Stimulated activated CD8-positive, alpha-beta memory T cell treated with anti-CD3 and anti-CD28 coated beads, Interleukin-7, amount 100 ng/mL, for 24 hours (primary cell): ENCODE measurements at places on chromosomes 1 and 21.

GRCh38 chr1:28682840-28683239 is 14.3 kb downstream of the GMEB1 start:
- no peak for DNase-seq

DNA sequence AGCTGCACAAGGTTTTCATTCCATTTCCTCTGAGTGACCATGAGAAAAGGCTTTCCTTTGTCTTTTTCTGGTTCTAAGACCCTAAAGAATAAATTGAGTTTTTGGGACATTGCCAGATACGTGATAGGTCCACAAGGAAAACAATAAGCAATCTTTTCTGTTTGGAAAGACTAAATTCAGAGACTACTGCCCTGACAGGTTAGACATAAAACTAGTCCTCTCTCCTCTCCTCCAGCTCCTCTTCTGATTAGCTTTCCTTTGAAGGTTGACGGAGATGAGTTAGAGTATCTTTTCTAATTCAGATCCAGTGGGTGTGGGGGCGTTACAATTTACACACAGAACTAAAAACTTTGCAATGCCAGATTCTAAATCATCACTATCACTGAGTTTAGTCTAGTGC is 57.8 kb upstream of the C1orf53 start:
- no peak for DNase-seq

GRCh38 chr21:14548779-14549178 is 2.7 kb upstream of the SAMSN1 start:
- no peak for DNase-seq

GRCh38 chr1:169741666-169742394 is 8.0 kb upstream of the SELE start:
- DNase-seq, result no peak

- DNase-seq, result no peak
Measured at GRCh38 chr1:41641475-41641814, 157.0 kb upstream of the EDN2 start.

DNA sequence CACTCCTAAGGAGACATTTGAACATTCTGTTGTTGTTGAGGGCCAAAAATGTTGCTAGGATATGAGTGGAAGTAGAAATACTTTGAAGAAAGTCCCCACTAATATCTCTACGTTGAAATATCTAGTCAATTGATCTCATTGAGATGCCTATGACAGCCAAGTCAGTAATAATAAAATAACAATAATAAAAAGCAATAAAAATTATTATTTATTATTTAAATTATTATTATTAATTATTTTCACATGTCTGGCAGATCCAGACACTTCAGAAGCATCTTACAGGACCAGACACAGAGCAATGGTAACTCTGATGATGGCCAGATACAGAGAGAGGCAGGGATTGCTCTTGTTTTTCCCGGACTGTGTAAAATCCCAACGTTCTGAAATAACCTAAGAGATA is 143.5 kb upstream of the PALMD start:
- no peak for DNase-seq

GRCh38 chr1:7444363-7444762 is 326.7 kb upstream of the VAMP3 start:
- no peak for DNase-seq

DNA sequence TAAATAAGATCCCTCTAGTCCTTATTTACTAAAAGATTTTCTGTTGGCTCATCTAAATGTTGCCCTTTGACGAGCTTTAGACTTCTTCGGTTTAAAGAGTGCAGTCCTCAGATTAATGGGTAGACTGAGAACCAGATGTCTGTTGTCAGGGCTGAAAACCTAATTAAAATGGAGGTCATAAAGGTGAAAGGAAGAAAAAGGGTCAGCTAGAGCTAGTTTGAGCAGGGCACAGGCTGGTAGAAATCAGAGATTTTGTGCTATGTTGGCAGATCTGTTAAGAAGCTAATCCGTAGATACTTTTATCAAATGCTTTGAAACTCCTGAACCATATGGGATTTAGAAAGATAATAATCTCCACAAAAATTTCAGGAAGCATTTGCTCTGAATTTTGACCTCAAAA is 959.0 kb downstream of the PLA2G4A start:
- DNase-seq, result no peak

GRCh38 chr1:178310685-178311105 is 186.1 kb downstream of the CLEC20A start:
- no peak for DNase-seq

- no peak for DNase-seq
Measured at GRCh38 chr1:28441674-28442073, 64.2 kb upstream of the RCC1 start.

GRCh38 chr1:15684468-15685291 is 560 bp downstream of the PLEKHM2 start:
- no peak for DNase-seq

- no peak for DNase-seq
Measured at GRCh38 chr1:204896787-204897469, 26.3 kb downstream of the NFASC start.

DNA sequence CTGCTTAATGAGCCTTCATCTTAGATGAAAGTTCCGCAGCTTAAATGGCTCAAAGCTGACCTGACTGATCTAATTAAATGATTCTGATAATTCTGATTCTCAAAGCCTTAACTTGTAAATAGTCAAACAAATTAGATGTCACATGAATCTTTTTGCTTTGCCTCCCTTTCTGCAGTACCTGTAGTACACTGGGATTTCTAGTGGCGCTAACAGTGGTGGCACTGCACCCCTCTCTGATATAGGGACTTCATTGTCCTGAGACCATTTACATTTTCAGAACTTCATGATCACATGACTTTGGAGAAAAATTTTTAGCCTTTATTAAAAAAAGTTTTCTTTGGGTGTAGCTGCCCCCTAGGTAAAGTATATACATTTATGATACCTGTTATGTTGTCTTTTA is 546.7 kb upstream of the ADGRL2 start:
- no peak for DNase-seq

GRCh38 chr1:75273110-75273509 is 138.9 kb downstream of the LHX8 start:
- DNase-seq, result no peak

- no peak for DNase-seq
Measured at GRCh38 chr1:234135501-234135900, 231.0 kb downstream of the SLC35F3 start.

DNA sequence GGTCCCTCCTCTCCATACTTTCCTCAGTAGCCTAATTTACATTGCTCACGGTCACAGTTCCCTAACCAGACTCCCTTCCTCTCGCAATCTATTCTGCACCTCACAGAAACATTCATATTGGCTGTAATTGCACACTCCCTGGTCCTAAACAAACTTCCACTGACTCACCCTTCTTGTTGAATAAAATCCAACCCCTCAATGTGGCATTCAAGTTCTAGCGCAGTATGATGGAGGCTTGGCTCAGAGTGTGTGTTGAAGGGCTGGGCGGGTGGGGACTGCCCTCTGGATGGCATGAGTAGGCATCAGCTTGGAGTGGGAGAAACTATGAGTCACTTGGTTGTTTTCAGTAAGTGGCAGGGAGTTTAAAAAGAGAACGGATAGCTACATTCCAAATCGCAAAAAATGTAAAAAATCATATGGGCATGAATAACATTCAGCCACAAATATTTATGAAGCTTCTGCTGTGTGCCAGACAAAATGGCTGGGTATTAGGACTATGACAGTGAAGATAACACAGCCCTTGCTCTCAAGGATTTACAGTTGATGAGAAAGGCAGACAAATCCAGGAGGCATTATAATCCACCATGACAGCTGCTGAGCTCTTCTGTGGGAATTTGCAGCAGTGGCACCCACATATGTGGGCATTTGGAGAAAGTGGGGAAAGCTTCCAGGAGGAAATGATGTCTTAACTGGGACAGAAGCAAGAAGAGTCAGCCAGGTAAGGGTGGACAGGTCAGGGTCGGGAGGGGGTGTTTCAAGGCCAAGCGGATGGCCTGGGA is 42.2 kb upstream of the LYST start:
- DNase-seq, result no peak

GRCh38 chr21:14361958-14362357 is 21.0 kb downstream of the HSPA13 start:
- no peak for DNase-seq

- DNase-seq, result no peak
Measured at GRCh38 chr1:151574575-151575529, 34.7 kb downstream of the TUFT1 start.

DNA sequence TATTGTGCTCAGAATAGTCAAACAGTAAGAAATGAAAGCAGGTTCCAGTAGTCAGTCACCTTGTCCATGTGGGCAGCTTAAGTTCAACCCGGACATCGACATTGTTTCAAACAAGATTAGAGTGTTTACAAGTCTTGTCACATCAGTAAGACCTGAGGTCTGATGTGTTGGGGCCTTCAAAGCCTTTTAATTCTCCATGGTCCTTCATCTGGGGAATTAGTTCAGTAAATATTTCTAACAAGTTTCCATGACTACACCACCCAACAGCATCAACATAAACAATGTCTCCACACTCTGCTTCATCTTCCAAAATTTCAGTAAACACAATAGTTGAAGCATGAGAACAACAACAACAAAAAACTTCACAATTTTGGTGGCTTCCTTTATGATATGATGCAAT is 15.1 kb upstream of the ADORA1 start:
- DNase-seq, result no peak

- no peak for DNase-seq
Measured at GRCh38 chr1:7694600-7695496, 76.2 kb upstream of the VAMP3 start.

- DNase-seq, result no peak
Measured at GRCh38 chr1:48523558-48523957, 51.6 kb upstream of the SPATA6 start.

DNA sequence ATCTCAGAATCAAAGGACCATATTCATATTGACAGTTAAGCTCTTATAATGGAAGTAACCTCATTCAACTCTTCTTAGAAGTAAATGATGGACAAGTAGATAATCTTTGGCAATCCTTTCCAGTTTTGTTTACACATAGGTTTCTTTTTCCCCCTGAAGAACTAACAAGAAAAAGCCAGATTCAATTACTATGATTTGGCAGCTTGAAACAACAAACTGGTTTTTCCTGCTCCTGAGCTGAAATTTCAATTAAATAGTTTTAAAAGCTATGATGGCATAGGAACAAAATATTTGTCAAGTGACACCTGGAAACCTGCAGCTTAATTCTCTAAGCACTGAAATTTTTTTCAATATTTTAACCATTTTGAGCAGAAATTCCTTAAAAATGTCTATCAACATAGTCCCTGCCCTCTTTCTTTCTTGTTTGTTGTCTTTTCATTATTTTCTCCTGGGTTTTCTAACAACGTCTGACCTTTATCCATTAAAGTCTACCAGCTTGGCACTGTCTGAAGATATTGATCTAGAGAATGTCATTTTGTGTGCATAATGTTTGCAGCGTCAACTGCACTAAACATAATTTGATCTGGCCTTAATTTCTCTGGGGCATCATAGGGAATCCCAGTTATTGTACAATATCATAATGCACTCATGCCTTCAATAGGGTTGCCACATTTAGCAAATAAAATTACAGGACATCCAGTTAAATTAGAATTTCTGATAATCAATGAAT is 4.0 kb upstream of the SLC35A3 start:
- no peak for DNase-seq

GRCh38 chr1:169113613-169114119 is 7.2 kb downstream of the ATP1B1 start:
- DNase-seq, result no peak

DNA sequence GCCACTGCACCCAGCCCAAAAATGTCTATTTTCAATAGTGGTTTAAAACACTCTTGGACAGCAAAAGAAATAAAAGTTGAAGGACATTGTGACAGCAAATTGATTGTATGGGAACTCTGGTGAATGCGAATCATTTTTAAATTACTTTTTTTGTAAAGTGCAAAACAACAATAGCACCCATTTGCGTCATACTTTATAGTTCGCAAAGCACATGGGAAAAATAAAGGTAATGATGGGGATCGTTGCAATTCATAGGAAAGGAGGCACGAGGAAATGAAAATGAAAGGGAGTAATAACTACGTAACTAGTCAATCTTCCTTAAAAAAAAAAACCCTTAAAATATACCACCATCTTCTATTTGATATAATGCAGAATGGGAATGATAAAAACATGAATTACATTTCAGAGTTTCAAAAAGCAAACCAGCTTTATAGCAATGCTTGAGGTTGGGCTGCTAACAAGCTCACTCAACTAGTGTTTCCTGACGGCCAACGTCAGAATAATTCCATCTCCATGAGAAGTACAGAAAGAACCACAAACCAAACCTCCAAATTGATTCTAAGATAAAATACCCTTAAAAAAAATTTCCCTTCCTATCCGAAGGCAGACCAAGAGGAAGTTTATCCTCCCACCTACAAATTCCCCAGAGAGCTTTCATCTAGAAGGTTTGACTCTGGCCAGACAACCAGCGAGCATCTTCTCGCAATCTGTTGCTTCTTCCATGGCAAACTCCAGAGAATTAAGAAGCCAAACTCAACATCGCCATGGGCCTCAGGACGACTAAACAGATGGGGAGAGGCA is at the start of gene EDARADD:
Gene EDARADD (plus strand): TSS at position 606 of the 801 bp plus-strand sequence. CDS start 159 bp downstream, at position 765.
- no peak for DNase-seq

DNA sequence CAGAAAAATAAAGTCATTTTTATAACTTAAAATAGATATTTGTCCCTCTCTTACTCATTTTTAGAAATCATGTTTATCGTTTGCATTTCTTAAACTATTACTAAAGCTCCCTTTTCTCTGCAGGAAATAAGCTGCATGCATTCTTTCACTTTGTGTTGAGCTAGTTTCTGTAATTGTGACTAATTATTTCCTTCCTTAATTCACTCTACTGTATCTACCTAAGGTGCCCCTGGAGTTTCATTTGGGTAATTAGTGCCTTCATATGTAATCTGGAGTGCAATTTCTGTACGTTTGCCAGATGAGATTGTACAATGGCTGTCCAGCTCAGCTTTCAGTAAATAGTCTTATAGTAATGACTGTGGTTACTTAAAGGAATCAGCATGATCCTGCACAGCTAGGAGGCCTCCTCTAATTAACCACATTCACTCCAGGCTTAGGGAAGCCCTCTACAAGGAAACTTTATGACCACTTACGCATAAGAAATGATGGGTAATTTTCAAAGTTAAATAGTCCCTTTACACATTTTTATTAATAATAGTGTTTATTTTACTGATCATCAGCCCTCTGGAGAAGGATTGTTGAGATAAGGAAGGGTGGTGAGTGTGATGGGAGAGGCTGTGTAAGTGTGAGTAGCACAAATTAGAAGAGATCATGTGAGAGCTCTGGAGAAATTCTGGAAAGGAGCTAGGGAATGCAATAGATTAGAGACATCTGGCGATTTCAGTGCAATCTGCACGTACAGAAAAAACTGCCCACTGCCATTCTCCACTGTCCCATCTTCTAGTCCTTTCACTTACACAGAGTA is 86.8 kb downstream of the LRRC8C start:
- no peak for DNase-seq

DNA sequence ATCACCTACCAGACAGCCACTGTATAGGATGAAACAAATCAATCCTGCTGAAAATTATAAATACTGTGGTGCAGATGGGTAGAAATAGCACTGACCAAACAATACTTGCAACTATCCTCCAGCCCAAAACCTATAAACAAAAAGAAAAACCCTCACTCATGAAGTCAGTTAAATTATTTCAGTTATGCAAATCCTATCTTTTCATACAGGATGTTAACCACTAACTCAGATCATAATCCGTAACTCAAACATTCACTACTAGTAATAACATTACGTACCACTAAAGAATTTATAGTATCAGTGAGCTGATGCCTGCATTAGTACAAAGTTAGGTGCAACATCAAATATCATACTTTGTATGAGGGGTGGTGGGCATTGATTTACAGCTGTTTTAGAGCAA is 2.6 kb downstream of the NDC1 start:
- no peak for DNase-seq
